ENCODE measurements at places on chromosomes 5 and 9.

DNA sequence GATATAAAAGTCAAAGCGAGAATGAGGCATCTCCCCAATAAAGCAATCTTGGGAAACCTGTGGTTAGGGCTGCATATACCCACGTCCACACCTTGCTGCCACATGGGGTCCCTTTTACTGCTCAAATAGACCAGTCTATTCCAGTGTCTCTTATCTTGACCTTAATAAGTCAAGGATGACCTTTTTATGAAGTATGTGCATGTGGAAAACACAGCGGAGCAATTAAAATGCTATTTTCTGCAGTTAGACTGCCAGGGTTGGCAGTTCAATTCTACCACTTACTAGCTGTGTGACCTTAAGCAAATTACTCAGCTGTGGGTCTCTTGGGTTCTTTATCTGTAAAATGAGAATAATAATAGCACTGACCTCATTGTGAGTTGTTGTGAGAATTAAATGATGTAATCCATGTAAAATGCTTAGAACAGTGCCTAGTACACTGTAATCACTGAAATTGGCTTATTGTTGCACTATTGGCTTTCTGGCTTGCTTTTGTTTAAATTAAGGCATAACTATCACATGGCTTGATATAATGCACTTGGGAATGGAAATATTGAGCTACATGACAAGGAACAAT is 67.8 kb upstream of the HSPB3 start:
- DNase-seq = no peak

- DNase-seq = no peak
Measured at GRCh38 chr9:113219969-113220368, 1.1 kb downstream of the FKBP15 start.

DNA sequence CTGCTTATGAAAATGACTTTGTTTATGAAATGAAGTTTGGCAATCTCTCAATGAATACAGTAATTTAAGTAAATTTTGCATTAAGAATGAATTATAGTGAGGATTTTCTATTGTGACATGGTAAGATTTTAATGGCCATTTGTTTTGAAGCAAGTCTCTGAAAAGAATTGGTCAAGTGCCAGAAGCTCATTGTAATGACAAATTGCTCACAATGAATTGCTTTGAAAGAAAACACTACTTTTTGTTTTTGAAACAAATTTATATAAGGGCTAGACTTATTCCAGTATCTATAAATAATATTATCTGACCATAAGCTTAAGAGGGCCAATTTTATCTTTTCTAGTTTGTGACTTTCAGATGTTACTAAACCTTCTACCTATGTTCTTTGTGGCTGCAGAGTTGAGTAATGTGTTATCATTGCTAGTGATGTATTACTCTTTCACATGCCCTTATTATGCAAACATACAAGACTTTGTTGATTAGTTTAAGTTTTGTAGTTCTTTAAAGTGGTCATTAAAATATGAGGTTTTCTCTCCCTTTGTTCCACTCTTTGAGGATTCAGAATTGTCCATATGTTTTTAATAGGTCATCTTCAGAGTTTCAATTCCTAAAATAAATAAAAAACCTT is 93.0 kb upstream of the ZNF608 start:
- DNase-seq = no peak

DNA sequence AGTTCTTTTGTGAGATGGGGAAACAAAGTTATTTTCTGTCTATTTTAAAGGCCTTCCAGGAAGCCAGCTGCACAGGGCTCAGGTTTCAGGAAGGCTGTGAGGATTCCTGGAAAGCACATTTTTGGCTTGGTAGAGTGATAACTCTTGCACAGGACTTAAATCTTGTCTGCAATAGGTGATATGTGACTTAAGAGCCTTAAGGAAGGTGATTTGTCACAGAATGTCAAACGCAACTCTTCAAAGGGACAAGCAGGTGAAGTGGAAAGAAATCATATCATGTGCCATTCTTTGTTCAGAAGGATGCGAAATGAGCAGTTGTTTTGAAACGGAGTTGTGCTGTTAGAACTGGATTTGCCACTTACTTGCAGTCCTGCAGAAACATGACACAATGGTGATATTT is 459.3 kb downstream of the MAT2B start:
- DNase-seq = peak; percentile 41

GRCh38 chr5:130289132-130290088 is 385.1 kb downstream of the CHSY3 start:
- DNase-seq = no peak

GRCh38 chr5:40679913-40680681 is at the start of gene PTGER4:
Gene PTGER4, plus strand, starts transcription at chr5:40679915. Its CDS starts 1,079 bp downstream, at chr5:40680994.
- no peak for DNase-seq

DNA sequence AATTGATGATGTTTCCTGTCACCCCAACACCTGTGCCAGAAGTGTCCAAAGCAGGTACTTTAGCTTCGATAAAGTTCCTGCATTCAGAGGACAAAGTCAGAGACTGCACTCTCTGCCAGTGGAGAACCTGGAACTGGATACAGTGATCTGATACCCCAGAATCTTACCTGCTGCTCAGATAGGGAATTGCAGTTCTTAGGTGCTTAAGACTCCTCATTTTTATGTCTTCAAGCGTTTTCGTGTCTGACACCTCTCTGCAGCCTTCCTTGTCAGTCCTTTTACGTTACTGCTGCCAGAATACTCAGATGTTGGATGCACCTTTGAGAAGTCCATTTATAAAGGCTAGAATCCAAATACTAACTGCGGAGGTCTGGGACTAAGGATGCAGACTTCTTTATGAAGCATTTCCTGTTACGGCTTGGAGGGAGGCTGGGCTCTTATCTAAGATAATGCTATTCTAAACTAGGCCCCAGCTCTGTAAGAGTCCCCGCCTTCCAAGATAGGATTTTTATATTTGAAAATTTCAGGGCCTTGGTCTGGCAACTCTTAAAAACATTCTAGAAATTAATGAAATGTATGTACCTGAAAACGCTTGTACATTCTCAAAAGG is 1.9 kb downstream of the ISOC1 start:
- no peak for DNase-seq

DNA sequence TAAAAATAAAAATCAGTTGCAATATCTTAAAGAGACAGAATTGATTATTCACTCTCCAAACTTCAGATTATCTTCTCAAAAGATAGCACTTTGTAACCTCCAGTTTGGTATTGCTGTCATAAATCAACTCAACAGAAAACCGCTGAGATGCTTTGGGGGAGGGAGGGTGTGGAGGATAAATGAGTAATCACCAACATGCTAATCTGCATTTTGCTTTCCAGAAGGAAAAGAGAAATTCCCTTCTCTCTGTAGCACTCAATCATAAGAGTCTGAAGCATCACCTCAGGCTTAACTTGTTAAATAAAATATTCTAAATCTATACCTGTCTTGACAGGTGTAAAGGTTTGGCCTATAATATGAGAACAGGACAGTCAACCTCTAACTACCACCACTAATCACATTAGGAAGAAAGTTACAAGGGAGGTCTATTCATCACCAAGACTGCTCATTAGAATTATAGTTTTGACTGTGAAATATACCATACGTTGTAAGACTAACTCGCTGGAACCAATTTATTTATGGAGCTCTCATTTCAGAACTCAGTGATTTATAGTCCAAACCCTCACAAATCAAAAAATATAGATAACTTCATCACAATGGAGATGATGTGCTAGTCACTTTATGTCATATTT is 89.0 kb downstream of the PIK3R1 start:
- no peak for DNase-seq

- no peak for DNase-seq
Measured at GRCh38 chr5:142826741-142827492, 56.7 kb downstream of the ARHGAP26 start.

DNA sequence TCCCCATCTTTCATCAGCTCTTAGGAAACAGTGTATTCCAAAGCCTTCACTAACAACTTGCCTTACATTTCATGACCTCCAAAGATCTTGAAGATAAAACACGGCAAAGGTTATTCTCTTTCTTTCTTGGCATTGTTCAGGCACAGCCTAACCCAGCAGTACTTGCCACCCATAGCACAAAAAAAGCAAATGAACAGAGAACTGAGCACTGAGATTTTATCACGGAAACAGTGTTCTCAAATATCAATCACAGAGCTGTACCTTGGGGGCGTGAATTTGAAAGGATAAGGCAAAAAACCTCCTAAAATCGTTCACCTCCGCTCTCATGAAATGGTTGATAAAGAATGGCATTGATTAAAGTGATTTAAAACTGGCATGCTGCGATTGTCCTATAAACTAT is 16.9 kb upstream of the KCNV2 start:
- no peak for DNase-seq

GRCh38 chr9:37902796-37903646 is 906 bp downstream of the SLC25A51 start:
- DNase-seq = no peak
